ENCODE measurements at places on chromosomes 12 and 14. TPM values are rescaled to one million over a fixed set of nuclear protein-coding genes. Genes with fewer than 3 reads are reported as not detected.

DNA sequence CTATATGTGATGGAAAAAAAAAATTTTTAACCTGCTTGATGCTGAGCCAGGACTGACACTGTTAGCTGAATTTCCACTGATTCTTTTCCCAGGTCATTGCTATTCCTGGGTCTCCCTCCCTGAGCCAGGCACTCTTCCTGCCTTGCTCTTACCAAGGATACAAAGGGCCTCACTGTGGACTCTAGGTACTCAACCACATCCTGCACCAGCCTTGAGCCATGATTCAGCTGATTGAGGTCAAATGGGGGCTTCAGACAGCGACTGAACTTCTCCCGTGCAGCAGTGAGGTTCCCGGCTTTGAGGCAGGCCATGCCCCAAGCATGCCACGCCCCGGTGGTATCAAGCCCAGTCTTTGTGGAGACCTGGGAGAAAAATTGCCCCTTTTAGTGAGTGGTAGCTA is 54.3 kb downstream of the ZFYVE26 start:
- no peak for ATAC-seq

DNA sequence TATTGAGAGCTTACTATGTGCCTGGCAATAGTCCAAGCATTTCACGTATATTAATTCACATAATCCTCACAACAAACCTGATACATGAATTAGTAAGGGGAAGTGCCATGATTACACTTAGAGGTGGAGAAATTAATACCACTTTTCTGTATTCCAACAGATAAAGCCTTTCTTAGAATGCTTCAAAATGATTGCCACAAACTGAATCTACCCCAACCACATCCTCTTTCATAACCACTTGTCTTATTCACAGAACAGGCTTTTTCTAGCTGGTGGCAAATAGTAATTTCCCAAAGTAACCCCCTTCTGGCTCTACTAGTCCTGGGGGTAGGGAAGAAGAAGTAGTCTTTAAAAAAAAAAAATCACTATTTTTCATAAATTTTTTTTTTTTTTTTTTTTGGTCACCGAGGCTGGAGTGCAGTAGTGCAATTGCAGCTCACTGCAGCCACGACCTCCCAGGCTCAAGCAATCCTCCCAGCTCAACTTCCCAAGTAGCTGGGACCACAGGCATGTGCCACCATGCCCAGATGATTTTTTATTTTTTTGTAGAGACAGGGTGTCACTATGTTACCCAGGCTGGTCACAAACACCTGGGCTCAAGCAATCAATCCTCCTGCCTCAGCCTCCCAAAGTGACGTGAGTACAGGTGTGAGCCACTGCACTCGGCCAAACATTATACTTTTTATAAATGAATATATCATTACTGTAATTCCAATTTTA is 59.0 kb upstream of the ARID2 start:
- ATAC-seq: peak; percentile 66

DNA sequence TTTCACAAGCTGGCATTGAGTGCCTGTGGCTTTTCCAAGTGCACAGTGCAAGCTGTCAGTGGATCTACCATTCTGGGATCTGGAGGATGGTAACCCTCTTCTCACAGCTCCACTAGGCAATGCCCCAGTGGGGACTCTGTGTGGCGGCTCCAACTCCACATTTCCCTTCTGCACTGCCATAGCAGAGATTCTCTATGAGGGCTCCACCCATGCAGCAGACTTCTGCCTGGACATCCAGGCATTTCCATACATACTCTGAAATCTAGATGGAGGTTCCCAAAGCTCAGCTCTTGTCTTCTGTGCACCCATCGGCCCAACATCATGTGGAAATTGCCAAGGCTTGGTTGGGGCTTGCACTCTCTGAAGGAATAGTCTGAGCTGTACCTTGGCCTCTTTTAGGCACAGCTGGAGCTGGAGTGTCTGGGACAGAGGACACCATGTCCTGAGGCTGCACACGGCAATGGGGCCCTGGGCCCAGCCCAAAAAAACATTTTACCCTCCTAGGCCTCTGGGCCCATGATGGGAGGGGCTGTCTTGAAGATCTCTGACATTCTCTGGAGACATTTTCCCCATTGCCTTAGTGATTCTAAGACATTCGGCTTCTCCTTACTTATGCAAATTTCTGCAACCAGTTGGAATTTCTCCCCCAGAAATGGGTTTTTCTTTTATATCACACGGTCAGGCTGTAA is 313.3 kb upstream of the SFSWAP start:
- ATAC-seq: no peak

DNA sequence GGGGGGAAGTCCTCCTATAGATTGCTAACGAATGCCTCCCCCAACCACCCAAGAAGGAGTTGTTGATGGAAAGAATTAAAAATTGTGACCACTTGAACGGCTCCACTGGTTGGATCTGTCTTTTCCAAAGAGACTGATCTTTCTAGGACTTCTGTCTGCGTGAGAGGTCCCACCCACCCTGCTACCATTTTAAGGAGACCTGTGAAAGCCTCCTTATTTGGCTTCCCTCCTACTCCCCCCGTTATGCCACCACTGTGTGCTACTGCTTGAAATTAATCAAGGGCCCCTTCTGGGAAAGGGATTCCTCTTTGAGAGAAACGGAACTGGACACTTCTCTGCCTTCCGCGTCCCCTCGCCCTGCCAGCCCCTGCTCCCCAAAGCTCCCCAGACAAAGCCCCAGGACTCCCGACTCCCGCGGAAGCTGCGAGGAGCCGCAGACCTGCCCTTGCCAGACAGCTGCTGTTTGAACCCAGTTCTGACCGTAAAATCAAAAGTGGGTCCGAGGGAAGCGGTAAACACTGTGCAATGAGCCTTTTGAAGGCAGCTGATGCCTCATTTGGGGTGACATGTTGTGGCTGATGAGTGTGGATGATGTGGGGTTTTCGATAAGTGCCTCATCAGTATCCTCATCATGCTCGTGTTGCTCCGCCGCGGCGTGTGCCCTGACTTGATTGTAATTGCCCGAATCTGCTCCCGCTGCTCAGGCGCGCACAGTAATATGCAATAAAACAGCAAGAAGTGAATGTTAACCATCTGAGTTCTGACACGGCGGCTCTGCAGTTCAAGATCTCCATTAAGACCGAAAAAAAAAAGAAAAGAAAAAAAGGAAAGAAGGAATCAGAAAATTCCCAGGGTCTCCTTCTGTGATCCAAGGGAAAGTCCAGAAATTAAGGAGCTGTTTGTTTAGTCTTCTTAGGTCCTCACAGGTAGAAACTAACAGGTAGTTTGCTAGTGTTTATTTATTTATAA is 48.2 kb downstream of the MBIP start:
- ATAC-seq: peak; percentile 95

DNA sequence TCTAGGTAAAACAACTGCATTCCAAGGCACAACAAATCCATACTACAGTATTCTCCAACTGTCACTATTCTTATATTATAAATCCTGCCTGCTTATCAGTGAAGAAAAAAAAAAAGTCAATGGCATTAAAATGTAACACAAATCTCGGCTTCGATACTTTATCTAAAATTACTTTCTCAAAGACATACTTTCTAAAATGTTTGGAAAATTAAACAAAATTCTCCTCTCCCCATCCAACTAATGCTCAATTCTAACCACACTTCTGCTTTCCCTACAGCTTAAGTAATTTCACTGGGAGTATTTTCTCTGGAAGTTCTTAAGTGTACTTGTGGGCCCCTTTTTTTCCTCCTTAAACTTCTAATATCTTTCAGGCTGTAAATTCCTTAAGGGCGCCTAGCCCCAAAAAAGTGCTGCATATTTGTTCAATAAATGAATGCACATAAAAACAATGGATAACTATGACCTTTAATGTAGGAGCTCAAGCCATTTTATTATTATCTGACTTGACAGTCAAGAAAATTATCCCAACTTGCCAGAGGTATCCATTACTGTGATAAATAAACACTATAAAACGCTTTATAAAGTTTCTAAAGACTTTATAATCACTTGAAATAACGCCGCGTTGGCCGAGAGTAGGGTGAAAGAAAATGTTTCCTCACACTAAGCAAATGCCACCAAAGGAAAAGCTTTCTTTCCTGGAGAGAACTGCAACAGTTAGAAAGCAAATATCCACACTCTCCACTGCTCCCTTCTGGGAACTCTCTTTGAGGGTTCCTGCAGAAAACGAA is 977 bp downstream of the HEATR5A start:
- no peak for ATAC-seq

DNA sequence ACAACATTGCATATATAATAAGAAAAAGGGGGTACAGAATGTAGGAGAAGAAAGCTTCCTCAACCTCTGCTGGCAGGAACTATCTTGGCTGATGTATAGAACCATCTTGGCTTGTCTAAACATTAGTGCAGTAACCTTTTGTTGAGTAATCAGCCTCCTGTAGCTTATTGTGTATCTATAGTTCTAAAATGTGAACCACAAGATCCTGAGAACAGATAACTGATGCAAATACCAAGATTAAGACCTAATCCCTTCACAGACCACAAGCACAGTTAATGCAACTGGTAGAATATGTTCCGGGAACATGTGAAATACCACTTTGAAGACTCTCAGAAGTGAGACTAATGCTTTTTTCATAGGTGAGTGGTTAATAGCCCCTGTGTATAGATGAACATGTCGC is 50.7 kb upstream of the KCNC2 start:
- ATAC-seq: peak; percentile 23

DNA sequence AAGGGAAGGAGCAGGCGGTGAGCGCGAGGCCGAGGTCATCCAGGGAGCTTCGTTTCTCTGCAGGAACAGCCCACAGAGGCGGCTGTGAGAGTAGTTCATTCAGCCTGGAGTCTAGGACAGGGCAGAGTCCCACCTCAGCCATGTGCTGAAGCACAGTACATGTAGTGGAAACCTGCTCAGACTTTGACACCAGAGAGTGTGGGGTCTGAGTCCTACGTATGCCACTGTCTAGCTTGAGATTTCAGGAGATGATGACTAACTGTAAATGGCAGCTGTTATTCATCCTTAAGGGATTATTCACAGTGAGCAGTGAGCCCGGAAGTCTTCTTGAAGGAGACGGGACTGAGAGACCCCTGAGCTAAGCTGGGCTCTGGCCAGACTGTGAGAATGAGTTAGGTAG is 938 bp upstream of the SLC6A13 start:
- ATAC-seq: no peak

GRCh38 chr12:26318661-26319068 is 123.3 kb downstream of the SSPN start:
- ATAC-seq: peak; percentile 59

- peak; percentile 79 for ATAC-seq
Measured at GRCh38 chr14:92577321-92577742, 63.8 kb downstream of the RIN3 start.

Gene DIO3
- total RNA-seq: not detected

Gene HEATR5A
- 23.8 TPM for total RNA-seq

Measured in activated T-helper 17 cell treated with anti-CD3 and anti-CD28 coated beads, Interleukin-2, amount 50 U/mL, for 72 hours (primary cell).